ENCODE measurements at places on chromosomes 2 and 18. TPM values are rescaled to one million over a fixed set of nuclear protein-coding genes. Genes with fewer than 3 reads are reported as not detected.

- DNase-seq, result no peak
Measured at GRCh38 chr18:58196881-58197872, 153.2 kb downstream of the NEDD4L start.

GRCh38 chr18:3422905-3423304 lies 27.1 kb upstream of the TGIF1 start:
- DNase-seq, result no peak

DNA sequence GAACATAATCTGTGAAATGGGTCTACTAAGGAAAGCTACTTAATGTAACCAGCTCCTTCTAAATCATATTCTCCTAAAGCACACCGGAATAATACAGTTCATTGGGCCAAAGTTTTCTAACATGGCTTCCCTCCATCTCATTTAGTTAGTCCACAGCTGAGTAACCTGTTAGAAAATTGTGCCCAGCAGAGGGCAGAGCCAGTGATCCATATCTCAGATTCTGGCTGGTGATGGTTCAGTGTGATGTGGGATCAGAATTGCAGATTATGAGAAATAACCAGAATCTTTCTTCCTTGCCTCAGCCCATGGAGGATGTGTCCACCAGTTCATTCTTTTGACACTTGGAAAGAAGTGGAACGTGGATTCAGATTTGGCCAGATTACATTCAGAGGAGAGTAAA lies 9.4 kb upstream of the CTLA4 start:
- no peak for DNase-seq

GRCh38 chr2:157592948-157593347 lies 35.7 kb downstream of the ACVR1C start:
- DNase-seq, result no peak

- no peak for DNase-seq
Measured at GRCh38 chr2:186457908-186458307, 28.2 kb upstream of the ZC3H15 start.

- no peak for DNase-seq
Measured at GRCh38 chr2:162029287-162029901, 44.6 kb downstream of the DPP4 start.

- no peak for DNase-seq
Measured at GRCh38 chr2:101811226-101812015, 113.9 kb downstream of the MAP4K4 start.

DNA sequence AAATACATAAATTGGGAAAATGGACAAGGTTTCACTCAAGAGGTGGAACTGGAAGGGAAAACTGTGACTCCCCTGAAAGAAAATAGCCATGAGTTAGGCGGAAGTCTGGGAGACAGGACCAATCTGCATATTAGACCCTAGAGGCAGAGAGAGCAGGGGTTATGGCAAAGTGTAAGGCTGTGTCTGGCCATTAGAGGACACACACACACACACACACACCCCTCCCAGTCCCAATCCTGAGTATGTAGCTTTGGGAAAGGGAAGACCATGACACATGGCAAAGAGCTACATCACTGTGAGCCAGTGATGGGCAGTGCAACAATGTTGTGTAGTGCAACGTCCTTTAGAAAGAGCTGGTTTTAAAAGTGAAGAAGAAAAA lies 479.9 kb upstream of the NXPH2 start:
- no peak for DNase-seq

GRCh38 chr2:238080518-238080917 lies 19.6 kb upstream of the ESPNL start:
- no peak for DNase-seq

DNA sequence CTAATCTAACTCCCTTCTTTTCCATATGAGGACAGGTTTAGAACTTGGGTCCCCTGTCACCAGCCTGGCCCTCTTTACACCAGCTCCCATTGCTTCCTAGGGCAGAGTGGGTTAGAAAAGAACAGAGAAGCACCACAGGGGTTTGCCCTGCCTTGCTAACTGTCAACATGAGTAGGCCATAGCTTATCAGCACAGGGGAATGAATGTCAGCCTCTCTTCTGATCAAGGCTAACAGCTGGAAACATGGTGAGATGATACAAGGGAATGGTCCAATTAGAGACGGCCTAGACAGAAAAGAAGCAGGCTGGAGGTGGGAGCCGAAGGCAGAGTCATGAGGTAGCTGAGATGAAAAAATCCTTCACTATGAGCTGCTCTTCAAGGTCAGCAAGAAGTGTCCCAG lies 189.4 kb upstream of the ACAA2 start:
- DNase-seq, result no peak

- no peak for DNase-seq
Measured at GRCh38 chr2:40321016-40321623, 130.8 kb downstream of the SLC8A1 start.

GRCh38 chr2:217835931-217836891 lies 166.6 kb downstream of the TNS1 start:
- DNase-seq, result peak; percentile 89

DNA sequence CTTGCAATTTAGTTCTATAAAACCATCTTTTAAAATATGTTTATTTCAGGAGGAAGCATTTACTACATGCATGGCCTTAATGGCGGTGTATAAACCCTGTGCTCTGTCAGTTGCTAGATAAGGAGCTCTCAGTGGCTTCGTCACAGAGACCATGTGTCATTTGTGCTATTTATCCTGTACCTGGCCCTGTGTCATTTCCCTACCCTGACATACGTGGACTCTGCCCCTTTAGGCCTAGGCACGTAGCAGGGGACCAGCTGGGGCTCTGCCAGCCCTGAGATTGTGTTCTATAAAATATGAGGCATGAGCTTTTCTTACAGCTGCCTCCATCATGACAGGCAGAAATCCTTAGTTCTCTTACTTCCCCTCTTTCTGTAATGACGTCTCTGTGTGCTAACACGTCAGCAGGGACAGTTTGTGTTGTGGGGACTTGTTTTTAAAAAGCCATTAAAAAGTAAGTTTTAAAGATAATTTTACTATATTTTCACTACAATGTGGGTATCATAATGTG lies 88.0 kb downstream of the ITGB1BP1 start:
- no peak for DNase-seq

- no peak for DNase-seq
Measured at GRCh38 chr18:9886005-9886348, 204 bp downstream of the TXNDC2 start.

The ANKRD62 gene
- total RNA-seq, result not detected

The SOWAHC gene
- 1.8 TPM for total RNA-seq

The SKOR2 gene
- total RNA-seq, result not detected

The COL4A4 gene
- total RNA-seq, result 1.6 TPM

The EVX2 gene
- not detected for total RNA-seq

The GRHL1 gene
- total RNA-seq, result 1.1 TPM
